Pancreas (tissue), 10 donors: ENCODE measurements at places on chromosomes 16 and 17.

GRCh38 chr17:49991409-49991808, 3.6 kb downstream of the DLX3 start:
- DNase-seq = no peak

DNA sequence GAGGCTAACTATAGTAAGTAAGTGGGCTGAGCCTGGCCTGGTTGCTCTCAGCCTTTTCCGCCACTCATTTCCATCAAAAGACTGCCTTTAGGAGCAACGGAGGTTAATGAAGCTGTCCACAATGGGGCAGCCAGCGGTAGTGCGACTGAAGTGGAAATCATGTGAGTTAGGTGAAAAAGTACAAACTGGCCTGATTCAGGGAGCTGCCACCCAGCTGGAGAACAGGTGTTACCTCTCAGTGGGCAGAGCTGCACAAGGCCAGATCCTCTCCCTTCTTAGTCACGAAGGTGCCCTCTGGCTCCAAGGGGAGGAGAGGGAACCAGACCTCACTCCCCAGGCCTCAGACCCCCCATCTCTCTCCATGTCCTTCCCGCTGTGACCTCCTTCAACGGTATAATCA, 34.4 kb upstream of the CDRT4 start:
- no peak for DNase-seq

DNA sequence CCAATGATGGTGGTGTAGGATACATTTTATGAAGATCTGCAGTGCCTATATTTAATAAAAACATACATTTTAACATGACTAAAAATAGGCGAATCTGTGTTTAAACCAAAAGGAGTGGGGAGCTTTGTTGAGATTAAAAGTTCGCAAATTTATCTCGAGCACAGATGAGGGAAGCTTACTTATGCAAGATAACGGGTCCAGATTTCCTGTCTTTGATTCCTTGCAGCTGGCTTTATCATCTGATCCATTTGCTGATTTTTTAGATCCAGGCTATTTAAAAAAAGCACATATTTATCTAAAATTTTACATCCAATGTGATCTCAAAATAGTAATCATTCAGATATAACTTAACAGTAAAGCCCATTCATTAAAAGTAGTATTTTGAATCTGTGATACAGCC, 57.0 kb upstream of the INTS2 start:
- DNase-seq = no peak

DNA sequence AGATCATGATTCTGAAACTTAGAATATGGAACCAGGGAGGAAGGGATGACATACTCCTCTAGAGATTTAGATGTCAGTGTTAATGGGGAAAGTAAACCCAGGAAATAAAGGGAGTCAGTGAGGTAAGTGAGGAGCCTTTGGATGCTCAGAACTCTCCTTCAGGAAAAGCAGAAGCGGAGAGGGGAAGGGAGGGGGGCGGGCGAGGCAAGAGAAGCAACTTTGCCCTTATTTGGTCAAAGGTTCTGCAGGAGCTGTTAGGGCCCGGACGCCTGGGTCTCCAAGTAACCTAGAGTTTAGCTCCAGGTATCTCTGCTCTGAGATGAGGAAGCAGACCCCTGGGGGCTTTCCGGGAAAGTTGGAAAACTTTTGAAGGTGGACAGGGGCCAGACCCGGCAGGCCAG, 1.3 kb downstream of the PFN1 start:
- DNase-seq = no peak
